ENCODE measurements at places on chromosomes 5 and 9. TPM values are rescaled to one million over a fixed set of nuclear protein-coding genes. Genes with fewer than 3 reads are reported as not detected.

DNA sequence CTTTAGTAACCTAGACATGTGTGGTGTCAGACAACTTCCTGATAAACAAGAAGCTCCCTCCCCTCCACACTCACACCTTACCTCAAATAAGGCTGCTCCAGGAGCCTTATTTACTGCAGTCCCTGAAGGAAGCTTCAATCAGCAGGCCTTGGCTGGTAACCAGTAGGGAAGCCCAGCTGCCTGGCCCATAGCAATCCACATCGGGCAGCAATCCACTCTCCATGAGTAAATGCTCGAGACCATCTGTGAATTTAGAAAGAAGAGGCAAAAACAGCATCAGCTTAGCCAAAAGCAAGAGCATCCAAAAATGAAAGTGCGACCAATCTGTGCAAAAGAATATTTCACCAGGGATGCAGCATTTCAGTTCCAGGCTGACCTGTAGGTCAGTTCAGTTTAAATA is 213.3 kb upstream of the TUSC1 start:
- H3K4me1 ChIP-seq = no peaks in the 10 kb centered on the region
- no peak overlapping the region for H3K27ac ChIP-seq
- no peaks in the 10 kb centered on the region for H3K36me3 ChIP-seq
- H3K4me3 ChIP-seq = no peak overlapping the region
- no peaks in the 10 kb centered on the region for H3K27me3 ChIP-seq
- DNase-seq = no peak

DNA sequence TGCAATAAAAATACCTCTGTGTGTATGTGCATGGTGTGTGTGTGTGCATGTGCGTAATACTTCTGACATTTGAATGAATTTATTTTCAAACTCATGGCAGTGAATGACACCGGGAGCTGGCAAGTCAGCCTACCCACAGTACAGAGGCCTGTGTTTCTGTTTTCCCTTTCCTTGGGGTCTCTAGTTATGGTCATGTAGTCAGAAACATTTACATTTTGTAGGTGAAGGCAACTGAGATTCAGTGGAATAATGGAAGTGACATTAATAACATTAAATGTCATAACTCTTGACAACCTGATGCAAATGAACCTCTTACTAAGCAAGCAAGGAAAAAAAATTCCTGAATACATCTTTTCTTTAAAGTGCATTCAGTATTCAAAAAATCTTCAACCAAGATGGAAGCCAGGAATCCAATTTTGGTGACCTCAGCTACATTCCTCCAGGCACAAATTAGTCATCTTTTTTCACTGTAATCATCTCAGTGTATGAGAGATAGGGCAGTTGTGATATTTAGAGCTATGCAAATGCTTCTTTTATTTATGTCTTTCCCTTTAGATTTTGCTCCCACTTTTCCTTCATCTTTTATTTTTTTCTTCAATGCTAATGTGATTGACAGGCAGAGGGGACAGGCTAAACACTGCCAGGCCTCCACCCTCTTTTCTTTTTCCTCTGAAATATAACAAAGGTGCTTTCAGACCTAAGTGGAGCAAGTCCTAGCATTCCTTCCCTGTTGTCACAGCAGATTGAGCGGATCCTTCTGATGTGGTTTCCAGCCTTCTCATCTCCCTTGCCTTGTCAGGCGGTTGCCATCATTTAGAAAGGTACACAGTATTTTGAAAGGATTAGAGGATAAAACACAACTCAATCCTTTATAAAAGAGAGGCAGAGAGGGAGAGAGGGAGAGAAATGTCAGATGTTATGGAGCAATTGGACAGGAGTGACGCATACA is 569.8 kb upstream of the ADAMTS16 start:
- no peak overlapping the region for H3K4me3 ChIP-seq
- H3K36me3 ChIP-seq = no peaks in the 10 kb centered on the region
- H3K4me1 ChIP-seq = no peaks in the 10 kb centered on the region

The SEMA4D gene
- total RNA-seq = 13.5 TPM

- H3K27ac ChIP-seq = no peak overlapping the region
- no peak for DNase-seq
- H3K4me3 ChIP-seq = no peak overlapping the region
- no peaks in the 10 kb centered on the region for H3K36me3 ChIP-seq
- no peaks in the 10 kb centered on the region for H3K27me3 ChIP-seq
- H3K4me1 ChIP-seq = no peaks in the 10 kb centered on the region
Observed at GRCh38 chr5:110644357-110644756, 82.1 kb downstream of the TMEM232 start.

The C5orf24 gene
- total RNA-seq = 36.5 TPM

The OTULINL gene
- total RNA-seq = 0.21 TPM

The GARIN3 gene
- not detected for total RNA-seq

DNA sequence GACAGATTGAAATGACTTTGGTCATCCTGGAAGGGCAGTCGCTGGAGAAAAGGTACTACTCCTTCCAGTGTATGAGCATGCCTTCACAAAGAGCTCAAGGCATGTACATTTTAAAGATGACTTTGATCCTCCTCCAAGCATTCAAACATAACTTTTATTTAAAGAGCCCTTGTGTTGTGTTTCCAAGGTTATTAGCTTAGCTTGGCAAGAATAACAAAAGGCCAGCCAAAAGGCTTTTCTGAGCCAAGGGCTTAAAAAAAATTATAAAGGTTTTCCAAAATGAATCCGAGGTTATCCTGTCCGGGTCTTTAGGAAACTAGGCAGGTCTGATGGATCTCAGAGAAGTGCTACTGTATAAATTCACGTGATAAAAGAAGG is 71.0 kb upstream of the PLPP6 start:
- no peaks in the 10 kb centered on the region for H3K4me1 ChIP-seq
- H3K36me3 ChIP-seq = no peaks in the 10 kb centered on the region
- no peak for DNase-seq
- no peaks in the 10 kb centered on the region for H3K27me3 ChIP-seq

All from ascending aorta (tissue), 2 donors.